ENCODE measurements at places on chromosomes 13 and 19.

DNA sequence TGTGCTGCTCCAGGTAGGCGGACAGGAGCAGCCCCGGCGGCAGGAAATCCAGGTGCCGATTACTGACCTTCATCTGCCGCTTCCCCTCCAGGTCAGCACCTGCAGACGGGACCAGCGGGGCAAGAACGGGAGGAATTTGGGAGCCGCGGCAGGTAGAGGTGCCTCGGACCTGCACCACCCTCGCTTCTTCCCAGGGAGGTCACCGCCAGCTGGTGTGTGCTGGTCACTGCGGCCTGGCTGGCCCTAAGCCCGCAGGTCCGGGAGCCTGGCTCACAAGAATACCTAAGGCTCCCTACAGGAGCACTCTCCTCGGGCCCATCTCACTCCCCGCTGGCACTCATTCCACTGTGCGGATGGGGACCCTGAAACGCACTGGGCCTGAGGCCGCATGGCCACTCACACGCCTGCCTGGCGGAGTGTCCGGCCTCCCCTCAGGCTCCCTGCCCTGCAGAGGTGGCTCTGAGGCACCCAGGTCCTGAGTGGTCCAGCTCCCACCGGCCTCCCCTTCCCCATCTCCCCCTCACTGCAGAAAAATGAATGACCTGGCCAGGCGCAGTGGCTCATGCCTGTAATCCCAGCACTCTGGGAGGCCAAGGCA lies 4.3 kb downstream of the RNU6-9 start:
- DNase-seq = no peak

DNA sequence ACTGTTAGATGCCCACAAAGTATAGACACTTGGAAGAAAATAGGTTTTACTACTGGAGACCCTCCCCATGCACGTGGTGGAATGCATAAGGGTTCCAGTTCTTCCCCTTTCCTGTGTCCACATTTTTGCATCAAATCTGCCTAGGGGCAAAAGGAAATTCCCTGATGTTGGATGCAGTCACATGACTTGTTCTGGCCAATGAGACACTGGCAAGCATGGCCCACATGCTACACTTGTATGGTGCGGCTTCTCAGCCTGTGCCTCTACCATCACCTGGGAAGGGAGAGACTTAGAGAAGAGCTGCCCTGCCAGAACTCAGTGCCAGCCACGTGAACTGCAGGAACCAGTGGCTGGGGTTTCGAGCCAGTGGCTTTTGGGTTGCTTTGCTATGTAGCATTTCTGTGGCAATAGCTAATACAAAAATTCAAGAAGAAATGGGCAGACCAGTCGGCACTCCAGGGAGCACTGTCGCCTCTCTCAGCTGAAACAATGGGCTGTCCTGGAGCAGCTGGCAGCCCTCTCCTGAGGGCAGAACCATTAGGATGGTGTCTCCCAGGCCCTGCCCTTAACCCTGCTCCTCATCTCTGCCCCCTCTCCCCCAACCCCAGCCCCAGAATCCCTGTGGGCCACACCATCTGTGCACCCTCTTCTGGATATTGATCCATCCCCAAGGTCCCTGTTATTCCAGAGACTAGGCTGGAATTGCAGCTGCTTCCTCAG lies 634.0 kb downstream of the UQCRFS1 start:
- DNase-seq = no peak

DNA sequence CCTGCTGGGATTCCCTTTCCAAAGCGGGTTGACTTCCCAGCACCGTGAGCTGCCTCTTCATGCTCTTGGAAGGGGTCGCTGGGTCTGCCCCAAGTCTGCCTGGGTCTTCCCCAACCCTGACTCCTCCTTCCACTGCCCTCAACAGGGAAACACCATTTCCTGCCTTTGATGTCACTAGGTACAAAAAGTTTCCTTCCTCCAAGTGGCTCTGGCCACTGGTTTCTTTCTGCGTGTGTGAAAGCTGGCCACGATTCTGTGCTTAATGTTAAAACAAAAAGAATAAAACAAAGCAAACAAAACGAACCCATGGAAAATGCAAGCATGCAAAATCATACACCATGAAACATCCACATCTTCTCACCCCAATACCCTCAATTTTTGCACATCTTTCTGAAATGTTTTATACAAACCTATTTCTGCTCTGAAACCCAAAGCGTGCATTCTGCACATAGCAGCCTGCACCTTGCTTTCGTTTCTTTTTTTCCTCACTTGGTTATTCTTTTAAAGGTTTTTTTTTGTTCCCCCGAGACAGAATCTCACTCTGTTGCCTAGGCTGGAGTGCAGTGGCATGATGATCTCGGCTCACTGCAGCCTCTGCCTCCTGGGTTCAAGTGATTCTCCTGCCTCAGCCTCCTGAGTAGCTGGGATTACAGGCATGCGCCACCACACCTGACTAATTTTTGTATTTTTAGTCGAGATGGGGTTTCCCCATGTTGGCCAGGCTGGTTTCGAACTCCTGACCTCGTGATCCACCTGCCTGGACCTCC lies 12.5 kb upstream of the TNFSF9 start:
- peak; percentile 36 for DNase-seq

GRCh38 chr19:8557642-8558238 lies 19.5 kb downstream of the MYO1F start:
- DNase-seq = no peak

GRCh38 chr13:57063007-57063406 lies 77.7 kb upstream of the PRR20A start:
- no peak for DNase-seq

DNA sequence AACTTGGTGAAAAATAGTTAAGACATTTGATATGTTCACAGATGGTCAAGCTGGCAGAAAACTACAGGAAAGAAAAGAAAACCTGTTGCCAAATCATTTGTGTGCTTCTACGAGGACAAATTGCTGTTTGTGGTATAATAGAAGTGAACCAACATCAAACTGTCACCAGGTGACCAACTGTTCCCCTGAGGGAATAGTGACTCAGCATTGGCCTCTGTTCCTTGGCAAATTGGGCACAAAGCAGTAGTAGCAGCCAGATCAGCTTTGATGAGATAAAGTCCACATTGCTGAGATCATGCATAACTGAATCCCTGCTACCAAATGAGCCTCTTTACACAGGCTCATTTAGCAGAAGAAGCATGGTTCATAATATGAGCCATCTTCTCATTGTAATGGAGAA lies 103.5 kb downstream of the POSTN start:
- DNase-seq = no peak

DNA sequence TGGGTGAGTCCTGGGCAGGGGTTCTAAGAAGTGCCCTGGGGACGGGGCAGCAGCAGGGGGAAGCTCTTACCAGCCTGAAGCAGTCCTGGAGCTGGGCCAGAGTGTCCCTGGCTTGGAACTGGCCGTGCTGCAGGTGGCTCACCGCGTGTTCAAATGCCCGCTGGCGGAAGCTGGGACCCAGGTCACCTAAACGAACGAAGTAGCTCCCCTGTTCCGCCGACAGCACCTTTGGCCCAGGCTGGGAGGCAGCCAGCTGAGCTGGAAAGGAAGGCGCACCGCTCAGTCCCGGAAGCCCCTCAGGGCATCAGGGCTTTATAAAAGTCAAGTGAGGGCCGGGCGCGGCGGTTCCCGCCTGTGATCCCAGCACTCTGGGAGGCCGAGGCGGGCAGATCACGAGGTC lies 9.6 kb downstream of the PLIN4 start:
- no peak for DNase-seq

DNA sequence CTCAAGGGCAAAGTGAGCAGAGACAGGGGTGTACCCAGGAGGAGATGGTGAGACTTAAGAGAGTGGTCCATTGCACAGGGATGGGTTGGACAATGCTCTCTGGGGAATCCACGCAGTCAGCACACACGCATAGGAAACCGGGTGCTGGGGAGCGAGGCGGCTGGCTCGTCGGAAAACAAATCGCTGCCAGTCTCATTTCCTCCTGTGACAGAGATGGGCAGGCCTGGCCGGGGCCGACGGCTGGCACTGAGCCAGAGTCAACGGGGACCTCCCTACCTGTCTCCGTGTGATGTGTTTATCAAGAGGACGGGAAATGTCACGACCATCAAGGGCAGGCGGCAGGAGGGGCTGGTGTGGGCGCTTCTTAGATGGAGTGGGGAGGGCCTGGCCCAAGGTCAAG lies 27.3 kb downstream of the PTPRS start:
- DNase-seq = no peak

GRCh38 chr19:11872624-11873023 lies 15.0 kb upstream of the ZNF69 start:
- DNase-seq = no peak

DNA sequence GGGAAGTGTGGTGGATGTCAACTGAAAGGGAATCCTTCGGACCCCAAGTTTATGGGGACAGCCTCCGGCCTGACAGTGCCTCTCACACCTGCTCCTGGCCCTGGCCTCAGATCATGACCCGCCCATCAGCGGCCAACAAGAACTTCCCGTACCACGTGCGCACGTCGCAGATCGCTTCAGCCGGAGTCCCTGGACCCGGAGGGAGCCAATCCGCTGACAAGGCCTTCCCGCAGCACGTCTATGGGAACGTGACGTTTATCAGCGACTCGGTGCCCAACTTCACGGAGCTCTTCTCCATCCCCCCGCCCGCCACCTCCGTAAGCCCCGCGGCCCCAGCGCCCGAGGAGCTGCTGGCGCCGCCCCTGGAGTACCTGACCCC lies 2.0 kb upstream of the MEGF8 start:
- DNase-seq = no peak

DNA sequence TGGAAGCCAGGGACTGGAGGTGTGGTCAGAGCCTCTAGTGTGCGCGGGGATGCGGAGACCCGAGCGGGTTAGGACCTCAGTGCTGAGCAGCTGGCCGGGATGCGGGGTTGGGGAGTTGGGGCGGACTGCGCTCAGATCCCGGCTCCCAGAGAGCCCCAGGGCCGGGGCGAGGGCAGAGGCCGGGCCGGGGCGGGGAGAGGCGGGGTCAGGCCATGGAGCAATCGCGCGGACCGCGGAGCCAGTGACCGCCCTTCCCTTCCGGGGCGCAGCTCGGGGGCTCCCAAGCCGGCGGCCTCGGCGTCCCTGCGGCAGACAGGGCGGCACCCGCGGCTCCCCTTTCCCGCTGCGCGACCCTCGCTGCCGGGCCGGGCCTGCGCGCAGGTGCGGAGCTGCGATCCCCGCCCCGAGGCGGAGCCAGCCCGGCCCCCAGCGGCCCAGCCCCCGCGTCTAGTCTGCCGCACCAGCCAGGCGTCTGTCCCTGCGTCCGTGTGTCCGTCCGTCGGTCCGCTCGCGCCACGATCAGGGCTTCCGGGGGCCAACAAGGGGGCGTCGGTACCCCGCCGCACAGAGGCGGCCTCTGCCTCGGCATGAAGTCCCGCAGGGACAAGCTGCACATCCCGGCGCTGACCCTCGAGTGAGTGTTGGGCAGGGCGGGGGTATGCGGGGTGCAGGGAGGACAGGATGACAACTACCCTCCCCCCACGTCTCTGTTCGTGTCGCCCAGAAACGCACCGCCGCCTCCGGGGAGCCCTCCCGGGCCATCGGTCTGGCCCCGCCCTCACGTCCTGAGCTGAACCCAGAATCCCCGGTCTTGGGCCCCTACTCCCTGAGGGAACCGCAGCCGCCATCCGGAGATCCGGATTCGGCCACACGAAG lies 12.4 kb downstream of the MAST3 start:
- peak; percentile 41 for DNase-seq

GRCh38 chr19:22945560-22945959 lies 57.4 kb downstream of the ZNF728 start:
- peak; percentile 6 for DNase-seq

Data from stimulated activated naive CD8-positive, alpha-beta T cell treated with anti-CD3 and anti-CD28 coated beads, Interleukin-15, amount 100 ng/mL, for 72 hours (primary cell).